ENCODE measurements at places on chromosomes 5 and 9.
A peak's percentile ranks its signal among the peaks of the same experiment; 100 is the strongest.

DNA sequence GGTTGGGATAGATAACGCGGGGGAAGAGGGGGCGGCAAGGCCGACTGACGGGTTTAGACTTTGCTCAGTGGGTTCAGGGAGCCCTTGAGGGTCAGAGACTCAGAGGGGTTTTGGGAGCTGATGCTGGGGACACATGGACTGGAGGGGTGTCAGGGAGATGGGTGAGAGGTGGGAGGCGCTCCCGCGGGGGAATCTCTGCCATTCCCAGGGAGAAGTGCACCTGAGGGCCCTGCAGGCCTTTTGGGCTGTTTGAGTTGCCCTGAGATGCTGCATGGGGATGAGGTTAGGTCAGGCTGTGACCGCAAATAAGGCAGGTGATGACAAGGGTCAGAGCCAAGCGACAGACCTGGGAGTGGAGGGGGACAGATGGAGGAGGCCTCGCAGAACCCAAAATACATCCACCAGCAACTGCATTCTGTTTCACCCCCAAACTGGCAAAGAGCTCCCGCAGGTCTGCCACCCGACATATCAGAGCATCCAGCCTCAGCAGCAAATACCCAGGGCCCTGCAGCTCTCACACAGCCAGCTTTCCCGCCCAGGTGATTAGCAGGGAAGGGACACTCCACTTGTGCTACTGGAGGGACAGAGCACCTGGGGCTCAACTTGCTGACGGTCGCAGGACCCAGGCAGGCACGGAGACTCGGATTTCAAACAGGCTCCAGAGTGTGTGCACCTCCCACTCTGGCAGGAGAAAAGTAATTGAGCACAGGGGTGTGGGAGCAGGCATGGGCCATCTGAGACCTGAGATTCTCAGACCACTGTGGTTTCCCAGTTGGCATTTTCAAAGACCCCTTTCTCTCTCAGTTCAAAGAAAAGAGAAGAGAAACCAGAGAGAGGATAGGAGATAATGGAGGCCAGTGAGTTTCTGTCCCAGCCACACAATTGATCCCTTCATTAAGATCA lies 26.4 kb downstream of the TMOD1 start:
- DNase-seq = no peak

DNA sequence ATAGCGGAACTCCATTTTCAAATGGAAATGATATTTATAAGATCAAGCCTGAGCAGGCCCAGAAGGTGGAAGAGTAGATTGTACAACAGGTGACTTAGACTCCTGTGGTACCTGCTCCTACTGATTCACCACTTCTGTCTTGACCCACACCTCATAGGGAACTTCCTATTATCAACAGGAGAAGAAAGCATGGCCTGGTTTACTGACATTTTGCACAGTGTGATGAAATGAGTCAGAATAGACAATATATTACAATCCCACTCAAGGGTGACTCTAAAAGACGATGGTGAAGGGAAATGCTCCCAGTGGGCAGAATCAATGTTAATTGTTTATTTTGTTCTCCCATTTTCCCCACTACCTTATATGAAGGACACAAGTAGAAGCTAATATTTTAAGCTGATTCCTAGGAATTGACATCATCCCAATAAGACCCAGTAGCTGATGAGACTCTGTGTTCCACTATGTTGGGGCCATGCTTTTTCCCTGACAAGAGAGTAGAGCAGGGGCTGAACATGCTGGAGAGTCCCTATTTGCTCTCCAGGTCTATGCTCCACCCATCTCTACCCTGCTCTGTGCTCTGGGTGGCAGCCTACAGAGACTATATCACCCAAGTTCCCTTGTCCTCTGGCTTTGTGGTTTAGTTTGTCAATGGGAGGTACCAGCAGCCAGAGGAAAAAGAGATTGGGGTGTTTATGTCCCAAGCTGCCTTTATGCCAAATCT lies 163.4 kb upstream of the FSTL4 start:
- DNase-seq = no peak

- DNase-seq = peak; percentile 19
These were observed 82.3 kb upstream of the TLE4 start for GRCh38 chr9:79489261-79490000.

DNA sequence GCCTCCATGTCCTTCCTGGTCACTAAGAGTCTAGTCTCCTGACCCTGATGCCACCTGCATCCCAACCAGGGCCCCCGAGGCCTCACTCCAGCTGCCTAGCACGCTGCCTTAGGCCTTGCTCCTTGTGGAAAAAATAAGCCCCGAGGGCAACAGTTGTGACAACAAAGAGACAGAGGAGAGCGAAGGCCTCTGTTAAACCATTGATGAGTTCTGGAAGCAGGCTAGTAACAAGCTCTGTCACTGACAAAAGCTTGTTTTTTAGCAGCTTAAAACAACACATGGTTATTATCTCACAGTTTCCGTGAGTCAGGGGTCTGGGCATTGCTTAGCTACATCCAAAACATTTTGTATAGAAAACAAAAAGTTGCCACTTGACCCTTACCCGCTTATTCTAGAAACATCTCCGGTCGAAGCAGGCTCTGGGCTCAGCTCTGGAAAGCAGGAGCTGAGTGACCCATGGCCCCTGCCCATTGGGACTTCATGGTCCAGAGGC lies 48.2 kb upstream of the TBC1D2 start:
- DNase-seq = no peak

- DNase-seq = peak; percentile 29
These were observed 467 bp upstream of the PHF19 start for GRCh38 chr9:120877276-120878034.

DNA sequence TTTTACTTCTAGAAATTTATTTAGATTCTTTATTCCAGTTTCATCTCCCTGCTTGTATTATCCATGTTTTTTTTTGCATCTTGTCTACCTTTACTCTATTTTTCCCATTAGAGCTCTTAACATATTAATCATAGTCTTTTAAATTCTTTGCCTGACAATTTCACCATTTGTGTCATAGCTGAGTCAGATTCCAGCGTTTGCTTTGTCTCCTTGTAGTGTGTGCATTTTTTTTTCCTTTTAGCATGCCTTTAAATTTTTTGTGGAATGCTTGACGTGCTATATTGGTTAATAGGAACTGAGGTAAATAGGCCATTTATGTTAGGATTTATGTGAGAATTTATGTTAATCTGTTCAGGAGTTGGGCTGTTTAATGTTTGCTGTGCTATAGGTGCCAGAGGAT lies 41.8 kb upstream of the NFIL3 start:
- DNase-seq = peak; percentile 58

GRCh38 chr9:95167998-95168397 lies 149.5 kb downstream of the FANCC start:
- peak; percentile 97 for DNase-seq

- no peak for DNase-seq
These were observed 51.0 kb downstream of the MTAP start for GRCh38 chr9:21853414-21853813.

GRCh38 chr5:167934551-167934971 lies 356.9 kb upstream of the WWC1 start:
- peak; percentile 71 for DNase-seq

DNA sequence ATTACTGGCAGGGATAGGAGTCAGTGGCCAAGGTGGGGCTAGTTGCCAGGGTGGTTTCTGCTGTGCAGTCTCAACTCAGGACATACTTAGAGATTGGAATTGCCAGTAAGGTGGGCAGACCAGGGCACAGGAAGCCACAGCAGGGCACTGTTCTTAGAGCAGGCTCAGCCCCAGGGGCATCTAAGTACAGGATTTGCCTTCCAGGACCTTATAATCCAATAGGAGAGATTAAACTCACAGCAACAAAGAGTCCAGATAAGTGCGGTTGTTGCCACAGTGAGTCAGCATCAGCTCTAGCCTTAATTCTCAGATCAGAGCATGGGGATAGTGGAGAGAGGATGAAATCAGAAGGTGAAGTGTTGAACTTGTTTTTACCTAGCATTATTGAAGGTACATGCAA lies 265.8 kb upstream of the TRPC7 start:
- peak; percentile 80 for DNase-seq
